ENCODE measurements at places on chromosomes 13 and 19.

GRCh38 chr19:21454901-21455300 lies 50.5 kb upstream of the ZNF429 start:
- no peak for DNase-seq

DNA sequence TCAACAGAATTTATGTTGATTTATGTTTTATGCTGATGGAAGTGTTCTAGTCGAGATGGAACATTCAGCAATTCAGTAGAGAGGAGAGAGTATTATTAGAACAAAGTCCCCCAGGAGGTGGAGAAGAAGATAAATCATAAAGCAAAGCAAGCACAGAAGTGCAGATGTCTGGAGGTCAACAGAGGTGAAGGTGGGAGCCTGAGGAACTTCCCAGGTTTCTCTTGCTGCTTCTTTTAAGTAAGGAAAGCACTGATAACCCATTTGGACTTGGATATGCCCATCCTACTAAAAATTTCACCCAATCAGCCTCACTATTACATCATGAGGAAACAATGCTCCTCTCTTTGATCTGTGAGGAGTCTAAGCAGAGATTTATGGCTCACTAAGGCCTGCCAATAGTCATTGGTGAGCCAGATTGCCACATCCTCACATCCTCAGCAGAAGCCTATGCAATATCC lies 98.8 kb downstream of the EPSTI1 start:
- no peak for DNase-seq

- DNase-seq = no peak
Measured at GRCh38 chr13:23391752-23392151, 41.8 kb downstream of the SACS start.

GRCh38 chr13:41231786-41232185 lies 31.6 kb downstream of the MTRF1 start:
- no peak for DNase-seq

DNA sequence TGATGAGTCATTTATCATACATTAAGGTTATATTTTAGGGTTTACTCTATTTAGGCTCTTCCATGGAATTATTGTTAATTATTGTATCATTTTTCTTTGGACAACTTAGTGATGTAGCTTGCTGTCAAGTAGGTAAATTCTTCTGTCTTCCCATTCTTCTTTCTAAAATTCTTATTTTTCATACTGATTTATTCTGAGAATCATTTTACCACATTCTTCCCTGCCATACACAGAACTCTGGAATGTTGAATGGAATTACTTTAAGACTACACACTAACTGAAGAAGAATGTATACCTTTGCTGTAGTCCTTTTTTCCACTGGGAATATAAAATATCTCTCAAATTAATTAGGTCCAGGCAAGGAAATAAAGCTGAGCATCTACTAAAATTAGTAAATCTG lies 24.5 kb upstream of the SLC7A1 start:
- no peak for DNase-seq

DNA sequence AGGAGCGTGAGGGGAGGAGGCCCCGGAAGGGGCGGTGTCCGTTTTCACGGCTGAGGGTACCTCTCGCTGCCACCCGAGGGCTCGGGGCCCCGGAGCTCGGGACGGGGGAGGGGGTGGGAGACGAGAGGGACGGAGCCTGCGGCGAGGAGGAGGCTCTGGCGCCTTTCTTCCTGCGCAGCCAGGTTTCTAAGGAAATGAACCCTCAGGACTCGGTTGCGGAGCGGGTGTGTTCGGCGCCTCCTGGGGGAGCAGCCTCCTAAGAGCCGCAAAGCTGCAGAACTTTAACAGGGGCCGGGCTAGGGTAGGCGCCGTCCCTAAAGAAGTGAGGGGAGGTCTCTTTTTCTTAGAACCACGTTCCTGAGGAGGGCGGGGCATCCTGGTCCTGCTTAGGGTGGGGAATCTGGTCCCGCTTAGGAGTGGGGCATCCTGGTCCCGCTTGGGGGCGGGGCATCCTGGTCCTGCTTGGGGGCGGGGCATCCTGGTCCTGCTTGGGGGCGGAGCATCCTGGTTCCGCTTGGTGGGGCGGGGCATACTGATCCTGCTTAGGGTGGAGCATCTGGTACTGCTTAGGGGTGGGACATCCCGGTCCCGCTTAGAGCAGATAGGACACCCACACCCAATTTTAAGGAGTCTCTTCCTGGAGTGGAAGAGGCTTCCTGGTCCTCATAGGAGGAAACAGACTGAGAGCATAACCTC lies 6.2 kb downstream of the SYT5 start:
- no peak for DNase-seq

DNA sequence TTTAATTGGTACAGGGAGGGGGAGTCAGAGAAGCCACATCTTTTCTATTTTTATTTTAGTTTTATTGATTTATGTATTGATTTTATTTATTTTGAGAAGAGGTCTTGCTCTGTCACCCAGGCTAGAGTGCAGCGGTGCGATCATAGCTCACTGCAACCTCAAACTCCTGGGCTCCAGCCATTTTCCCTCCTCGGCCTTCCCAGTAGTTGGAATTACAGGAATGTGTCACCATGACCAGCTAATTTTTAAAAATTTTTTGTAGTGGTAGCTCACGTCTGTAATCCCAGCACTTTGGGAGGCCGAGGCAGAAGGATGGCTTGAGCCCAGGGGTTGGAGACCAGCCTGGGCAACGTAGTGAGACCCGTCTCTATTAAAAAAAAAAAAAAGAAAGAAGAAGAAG lies 4.1 kb downstream of the IL27RA start:
- DNase-seq = no peak

GRCh38 chr13:80399340-80400163 lies 58.6 kb upstream of the SPRY2 start:
- no peak for DNase-seq

DNA sequence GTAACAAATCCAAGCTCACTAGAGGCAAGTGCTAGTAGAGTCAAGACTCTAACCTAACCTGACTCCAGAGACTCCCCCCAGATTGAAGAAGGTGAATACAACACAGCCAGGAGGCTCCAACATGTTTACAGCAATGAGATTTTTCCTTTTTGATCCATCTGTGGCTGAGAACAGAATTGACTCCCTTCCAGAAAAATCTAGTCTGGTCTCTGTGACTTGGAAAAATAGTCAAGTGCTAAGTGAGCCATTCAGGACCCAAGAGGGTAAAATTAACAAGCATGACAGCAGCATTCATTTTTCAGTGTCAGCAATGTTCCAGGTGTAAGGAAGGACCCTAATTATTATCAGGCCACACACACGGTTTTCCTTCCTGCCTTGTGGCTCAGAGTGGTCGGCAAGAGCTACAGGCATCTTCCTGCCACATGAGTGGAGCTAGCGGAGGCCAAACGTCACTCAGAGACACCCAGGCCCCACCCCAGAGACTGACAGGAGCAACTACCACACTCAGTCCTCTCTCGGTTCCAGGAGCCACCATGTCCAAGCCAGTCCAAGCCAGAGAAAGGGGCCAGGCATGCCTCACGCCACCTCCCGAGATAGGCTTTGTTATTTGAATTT lies 395.1 kb downstream of the FOXO1 start:
- DNase-seq = no peak

DNA sequence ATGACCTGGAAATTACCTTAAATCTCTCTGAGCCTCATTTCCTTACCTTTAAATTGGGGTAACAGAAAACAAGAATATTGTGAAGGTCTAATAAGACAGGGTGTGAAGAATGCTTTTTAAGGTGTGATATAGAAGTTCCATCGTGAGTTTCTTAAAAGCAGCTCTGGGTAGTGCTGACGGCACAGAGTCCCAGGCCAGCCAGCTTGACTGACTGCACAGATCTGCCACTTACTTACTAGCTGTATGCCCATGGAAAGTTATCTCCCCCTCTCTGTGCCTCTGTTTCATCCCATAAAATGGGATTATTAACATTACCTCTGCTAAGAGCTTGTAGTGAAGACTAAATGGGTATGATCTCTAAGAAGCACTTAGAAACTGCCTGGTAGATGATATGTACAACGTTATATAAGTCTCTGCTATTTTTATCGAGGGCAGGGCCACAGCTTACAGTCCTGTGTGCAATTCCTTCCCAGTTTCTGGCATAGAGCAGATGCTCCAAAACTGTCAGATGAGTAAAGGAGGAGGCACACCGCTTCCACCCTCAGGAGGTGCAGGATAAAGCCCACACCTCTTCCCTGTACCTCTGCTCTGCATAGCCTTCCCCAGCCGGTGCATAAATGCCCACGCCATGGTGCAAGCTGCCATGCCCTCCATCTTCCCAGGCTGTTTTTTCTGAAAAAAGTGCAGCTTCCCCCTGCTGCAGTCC lies 99.6 kb downstream of the MBNL2 start:
- DNase-seq = no peak

DNA sequence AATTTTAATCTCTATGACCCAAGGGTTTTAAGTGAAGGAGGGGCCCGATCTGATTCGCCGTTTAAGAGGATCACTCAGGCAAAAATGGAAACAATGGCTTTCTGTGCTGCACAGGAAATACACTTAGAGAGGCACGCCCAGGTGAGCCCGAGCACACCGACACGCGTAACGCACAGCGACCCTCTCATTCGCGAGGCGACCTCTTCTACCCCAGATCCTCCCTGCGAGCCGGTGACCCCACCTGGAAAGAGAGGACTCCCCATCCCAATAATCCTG lies 216 bp downstream of the SH2D3A start:
- DNase-seq = peak; percentile 46

GRCh38 chr13:20514866-20515265 lies 10.8 kb downstream of the CRYL1 start:
- DNase-seq = no peak

DNA sequence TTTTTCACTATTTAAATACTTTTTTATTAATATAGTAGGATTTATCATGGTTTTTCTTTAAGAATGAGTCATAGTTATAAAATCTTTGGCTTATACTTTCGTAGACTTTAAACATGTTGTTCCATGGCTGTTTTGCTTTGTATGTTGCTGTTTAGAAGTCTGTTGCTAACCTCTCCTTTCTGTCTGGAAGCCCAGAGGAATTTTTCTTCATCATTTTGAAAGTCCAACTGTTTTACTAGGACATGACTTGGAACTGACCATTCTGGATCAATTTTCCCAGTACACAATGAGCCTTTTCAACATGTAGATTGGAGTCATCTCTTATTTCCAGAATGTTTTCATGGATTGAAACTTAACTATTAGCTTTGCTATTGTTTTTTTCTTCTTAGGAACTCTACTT lies 7.9 kb downstream of the CAB39L start:
- DNase-seq = no peak

GRCh38 chr13:26456650-26457049 lies 100.8 kb upstream of the WASF3 start:
- no peak for DNase-seq

DNA sequence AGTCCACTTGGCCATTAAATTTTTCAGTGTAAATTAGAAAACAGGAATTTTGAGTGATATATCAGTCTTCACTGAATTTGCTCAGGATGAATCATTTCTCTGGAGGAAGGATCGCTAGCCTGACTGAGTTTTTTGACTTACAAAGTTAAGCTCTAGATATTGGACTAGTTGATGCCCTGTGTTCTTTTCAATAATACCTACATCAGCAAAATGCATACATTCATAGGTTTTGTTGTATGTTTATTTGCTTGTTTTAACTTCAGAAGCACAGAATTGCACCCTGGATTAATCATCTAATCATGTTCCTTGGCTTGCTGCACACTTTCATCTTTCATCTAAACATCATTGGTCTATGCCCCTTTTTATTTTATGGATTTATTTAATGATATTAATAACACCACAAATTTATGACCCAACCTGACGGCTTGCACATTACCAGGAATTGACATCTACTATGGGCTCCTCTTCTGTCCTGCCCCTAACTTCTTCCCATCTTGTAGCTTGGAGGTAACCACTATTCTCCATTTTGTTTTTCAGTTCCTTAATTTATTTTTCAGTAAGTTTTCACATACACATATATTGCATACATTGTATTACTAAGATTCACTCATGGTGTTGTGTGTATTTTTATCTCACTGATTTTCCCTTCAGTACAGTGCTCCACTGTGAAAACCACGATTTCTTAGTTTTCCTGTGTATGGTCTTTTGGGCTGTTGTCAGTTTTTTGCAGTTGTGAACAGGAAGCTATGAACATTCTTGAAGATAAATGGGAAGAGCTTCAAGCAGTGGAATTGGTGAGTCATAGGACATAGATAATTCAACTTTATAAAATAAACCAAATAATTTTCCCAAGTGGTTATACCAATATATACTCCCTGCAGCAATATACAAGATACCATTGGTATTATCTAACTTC lies 23.3 kb downstream of the COMMD6 start:
- no peak for DNase-seq

DNA sequence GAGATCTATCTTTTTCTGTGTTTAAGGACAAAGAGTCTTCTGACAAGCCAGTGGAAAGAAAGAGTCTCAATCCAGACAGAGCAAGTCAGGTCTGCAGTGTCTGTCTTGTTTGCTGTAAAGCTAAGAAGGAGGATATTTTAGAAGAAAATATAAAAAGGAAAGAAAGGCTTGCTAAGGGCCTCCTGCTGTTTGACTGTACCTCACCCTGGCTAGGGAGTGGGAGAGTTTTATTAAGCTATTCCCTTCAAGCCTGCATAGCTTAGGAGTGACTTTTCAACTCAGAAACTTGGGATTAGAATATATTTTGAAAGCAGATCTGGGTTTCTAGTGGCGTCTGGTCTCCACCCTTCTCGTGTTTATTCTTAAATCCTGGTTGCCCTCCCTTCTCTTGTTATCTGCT lies 460.0 kb downstream of the COG6 start:
- no peak for DNase-seq

GRCh38 chr13:74710006-74710405 lies 575.8 kb upstream of the KLF12 start:
- DNase-seq = no peak

DNA sequence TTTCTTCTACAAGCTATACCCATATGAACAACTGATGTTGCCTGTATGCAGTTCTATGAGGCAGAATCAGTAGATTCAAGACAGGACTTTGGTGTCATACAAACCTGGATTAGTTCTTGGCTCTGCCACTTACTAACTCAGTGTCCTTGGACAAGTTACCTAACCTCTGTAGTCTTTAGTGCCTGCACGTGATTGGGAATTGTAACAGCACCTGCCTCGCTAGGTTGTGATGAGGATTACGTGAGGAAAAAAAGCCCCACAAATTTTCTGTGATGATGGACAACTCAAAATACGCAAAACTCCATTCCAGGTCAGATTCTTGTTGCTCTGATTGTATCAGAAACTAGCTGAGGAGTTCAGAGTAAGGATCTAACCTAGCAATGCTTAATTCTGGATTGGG lies 89.3 kb downstream of the LRCH1 start:
- DNase-seq = no peak

DNA sequence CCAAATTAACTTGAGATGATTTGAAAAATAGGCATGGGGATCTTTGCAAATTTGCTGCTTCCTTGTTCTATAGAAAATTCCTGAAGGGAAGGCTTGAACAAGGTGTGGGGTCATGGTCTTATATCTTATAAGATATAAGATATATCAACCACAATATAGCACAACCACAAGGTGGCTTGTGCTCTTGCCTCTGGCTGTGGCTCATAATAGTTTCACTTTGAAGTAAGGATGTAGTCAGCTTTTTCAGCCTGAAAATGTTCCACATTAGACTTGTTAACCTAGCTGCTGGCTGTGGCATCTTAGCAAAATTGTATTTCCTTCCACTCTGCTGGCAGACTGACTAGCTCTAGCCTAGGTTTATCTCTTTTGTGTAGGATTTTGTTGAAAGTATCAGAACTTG lies 169.7 kb downstream of the KLF5 start:
- no peak for DNase-seq

Measured in GM13976 (cell line).